ENCODE measurements at places on chromosomes 7 and 10.

DNA sequence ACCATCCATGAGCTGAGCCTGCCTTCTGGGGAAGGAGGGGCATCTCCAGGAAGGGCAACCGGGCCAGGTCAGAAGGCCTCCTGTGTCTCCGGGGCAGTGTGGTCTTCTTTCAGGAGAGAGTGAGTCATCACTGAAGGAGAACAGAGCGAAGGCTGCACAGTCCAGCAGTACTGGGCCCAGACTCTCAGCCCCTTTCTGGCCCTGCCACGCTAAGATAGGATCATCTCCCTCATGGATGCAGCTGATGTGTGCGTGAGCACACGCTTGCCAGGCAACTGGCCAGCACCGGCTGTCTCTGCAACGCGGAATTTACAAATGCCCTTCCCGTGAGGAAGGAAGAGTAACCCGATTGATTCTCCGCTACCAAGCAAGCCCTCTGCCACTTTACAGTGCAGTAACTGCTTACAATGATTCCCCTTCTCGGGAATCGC, 328.2 kb downstream of the TNS3 start:
- peak; percentile 20 for DNase-seq

DNA sequence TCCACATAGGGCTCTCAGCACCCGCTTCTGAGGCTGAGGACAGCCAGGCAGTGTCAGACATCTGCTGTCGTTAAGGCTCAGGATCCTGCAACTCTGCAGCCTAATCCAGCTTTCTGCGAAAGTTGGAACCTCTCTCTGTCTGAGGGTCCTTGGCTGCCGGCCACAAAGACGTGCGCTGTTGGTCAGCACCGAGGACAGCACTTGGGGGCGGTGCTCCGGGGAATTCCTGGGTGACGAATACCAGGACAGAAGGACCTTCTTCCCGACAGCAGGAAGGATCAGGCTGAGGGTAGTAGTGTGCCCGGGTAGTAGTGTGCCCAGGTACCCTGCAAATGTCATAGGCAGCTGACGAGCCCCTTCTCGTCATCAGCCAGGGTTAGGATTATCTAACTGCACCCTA, 16.0 kb upstream of the RASGEF1A start:
- DNase-seq: peak; percentile 47

DNA sequence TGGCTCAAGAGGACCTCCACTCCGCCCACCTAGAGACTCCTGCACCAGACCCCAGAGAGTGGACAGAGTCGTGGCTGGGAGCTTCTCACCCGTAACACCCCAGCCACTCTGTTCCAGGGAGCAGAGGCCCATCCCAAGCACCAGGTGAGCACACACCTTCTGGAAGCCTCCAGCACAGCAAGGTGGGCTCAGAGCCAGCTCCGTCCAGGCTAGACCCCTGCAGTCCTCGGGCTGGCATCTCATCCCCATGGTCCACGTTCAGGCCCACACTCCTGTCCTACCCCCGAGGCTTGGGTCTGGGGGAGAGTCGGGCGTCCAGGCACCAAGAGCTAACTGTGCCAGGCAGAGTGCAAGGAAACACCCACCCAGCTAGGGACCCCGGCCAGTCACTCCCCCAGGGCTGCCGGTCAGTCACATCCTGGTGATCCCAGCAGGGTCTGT, 13.2 kb downstream of the PDGFA start:
- no peak for DNase-seq

DNA sequence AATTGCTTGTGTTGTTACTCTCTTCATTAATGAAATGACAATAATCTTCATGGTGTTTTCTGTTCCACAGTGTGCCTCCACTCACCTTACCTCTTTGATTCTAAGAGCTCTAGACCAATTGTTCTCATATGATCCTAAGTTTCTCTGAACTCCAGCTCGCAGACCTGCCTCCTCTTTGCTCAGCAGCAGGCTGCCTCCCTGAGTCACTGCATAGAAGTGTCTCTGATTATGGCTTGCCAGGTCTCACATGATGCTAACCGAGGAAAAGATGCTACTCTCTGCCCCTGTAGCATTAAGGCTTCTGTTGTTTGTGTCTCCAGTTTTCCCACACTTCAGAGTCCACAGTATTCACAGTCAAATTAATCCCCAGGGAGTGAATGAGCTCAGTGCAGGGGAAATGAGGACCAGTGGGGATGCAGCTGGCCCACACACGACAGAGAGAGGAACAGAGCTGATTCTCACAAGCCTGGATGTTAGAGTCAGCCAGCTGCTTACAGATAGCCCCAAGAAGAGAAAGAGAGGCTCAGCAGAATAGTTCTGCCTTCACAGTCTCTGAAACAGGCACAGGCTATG, 145.9 kb upstream of the EGR2 start:
- DNase-seq: no peak

GRCh38 chr10:127280446-127280845, 84.1 kb upstream of the INSYN2A start:
- DNase-seq: no peak

DNA sequence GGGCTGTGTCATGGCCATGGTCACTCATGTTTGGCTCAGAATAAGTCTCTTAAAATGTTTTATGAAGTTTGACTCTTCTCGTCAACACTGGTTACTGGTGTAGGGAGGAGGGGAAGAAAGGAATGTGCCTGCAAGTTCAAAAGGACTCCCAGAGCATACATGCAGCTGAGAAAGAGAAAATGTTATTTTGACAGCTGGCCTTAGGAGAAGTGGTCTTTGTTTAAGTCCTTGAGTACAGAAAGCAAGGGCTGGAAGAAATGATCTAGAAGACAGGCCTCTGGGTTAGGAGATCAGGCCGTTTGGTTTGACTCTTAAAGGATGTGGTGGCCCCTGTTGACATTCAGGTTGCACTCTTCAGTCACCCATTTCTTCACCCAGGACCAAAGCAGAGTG, 245.5 kb downstream of the REEP3 start:
- no peak for DNase-seq

DNA sequence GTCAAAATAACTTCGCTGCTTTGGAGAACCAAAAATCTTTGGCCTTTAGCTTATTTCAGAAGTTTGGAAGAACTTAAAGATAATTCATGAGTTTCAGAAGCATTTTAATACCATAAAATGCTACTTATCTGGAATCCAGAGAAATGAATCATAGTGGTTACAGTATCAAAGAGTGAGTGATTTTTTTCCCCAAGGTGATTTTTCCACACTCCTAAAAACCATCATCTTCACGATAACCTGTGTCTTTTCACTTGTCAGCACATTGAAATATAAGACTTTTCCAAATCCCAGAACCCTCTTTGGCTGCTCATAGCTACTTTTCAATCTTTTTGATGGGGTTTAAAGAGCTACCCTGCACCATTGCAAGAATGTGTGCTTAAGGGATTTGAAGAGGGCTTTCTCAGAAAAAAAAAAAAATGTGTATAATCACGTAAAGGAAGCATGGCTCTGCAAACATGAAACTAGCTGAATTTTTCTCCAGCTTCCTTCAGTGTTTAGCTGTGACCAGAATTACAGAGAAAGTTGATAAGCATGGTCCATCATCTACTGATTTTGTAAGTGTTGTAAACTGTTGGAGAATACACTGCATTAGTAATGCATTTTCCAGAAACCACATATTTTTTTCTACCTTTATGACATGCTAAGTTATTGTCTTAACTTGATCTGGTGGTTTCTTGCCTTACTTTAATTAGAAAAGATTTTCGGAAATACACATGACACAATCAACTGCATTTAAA, 134.9 kb downstream of the BICC1 start:
- DNase-seq: peak; percentile 61

GRCh38 chr7:150879345-150879744, 27.0 kb downstream of the AOC1 start:
- DNase-seq: no peak

DNA sequence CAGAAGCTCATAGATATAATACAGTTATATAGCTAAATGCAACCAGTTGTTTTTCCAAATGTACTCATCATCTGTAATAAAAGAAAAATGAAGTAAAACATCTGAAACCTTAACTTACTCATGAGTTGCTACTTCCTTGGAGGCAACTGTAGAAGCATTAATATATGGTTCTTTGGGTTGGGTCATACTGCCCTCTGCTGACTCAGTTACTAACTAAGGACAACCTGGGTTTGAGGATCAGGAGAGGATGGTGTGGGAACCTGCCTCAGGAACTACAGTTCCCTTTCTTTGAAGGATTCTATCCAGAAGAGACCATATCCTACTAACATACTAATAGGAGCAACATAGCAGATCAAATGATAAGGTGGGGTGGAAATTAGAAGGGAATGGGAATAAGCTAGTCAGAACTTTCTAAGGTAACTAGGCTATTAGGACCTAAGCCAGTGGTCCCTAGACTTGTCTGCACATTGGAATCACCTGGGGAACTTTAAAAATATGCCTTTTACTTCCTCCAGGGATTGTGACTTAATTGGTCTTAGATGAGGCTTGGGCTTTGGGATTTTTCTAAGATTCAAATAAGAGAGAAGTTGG, 20.7 kb downstream of the COX15 start:
- DNase-seq: peak; percentile 71

DNA sequence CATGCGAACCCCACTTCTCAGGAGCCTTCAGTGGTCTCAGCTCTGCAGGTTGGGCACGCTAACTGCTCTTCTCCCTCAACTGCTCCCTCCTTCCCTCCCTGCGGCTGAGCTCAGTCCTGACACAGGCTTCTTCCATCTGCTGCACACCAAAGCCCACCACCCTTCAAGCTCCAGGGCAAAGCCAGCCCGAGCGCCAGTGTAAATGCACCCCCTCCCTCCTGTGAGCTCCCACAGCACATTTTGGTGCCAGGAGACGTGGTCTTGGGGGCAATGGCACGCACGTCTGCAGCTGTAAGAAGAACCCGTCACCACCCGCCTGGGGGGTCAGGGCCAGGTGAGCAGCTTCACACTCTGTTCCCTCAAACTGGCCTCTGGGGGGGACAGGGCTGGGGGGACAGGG, 15.9 kb downstream of the VIPR2 start:
- DNase-seq: no peak

DNA sequence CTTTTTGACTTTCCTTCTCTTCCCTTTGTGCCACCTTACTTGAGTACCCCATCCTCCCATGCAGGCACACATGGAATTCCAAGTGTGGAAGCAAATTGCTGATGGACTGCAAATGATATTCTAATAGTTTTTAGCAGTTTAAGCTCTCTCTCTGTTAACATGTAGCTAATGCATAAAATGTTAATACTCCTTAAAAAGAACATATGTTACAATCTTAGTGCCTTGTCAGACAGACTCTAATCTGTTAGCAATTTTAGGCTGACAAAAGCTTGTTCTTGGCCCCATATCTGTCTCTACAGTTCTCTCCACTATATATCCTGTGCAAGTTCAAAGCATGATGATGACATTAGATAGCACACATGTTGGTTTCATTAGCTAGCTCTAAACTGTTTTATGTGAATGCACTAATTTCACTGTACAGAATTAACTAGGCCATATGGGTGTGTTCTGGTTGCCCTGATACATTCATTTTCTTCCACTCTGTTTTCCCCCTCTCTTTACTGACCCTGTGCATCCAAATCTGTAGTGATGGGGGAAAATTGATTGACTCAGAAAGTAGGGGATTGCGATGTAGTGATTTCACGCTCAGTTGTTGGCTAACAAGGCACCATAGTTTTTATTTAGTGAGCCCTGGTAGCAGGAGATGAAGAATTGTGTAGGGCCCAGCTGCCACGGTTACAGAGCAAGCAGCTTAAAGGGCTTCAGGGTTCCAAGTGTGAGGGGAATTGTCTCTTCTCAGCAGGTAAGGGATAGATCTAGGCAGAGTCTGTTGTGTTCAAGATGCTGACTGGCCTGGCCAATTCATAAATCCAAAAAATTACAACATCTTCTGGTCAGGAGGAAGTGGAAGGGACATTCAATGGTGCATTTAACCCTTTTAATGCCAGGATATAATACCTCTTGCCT, 114.6 kb upstream of the FZD1 start:
- no peak for DNase-seq

DNA sequence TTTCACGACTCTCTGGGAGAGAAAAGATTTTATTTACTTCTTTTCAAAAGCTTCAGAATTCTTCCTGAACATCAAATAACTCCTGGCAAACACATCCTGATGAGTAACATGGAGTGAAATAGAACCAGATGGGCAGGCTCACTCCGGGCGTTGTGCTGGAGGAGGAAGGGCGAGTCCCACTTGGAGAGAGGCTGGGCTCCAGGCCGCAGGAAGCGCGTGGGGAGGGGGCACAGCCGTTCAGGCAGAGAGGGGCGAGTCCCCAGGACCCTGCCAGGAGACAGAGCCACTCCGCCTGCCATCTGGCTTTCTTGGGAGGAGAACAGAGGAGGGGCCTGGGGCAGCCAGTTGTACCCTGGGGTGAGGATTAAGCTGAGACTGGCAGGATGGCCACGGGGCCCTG, 265.9 kb upstream of the ZMIZ1 start:
- peak; percentile 68 for DNase-seq

DNA sequence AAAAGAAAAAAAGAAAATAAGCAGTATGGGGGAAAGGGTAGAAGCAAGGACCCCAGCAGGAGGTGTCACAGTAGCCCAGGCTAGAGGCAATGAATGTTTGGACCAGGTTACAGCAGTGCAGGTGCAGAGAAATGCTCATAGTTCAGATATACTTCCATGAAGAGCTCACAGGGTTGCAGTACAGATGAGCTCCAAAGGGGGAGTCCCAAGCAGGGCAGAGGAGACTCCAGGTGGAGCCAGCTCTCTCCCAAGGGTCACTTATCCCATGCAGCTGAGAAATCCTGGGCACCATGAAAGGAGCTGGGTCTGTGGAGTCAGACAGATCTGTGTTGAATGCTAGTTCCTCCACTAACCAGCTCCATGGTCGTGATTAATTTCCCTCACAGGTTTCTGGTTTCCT, 174.9 kb downstream of the C7orf25 start:
- DNase-seq: peak; percentile 22

GRCh38 chr7:70416986-70417655, 714.8 kb upstream of the GALNT17 start:
- no peak for DNase-seq

- no peak for DNase-seq
These were observed 40.5 kb upstream of the IL15RA start for GRCh38 chr10:6017781-6018354.

GRCh38 chr10:49534670-49535381, 4.1 kb downstream of the ERCC6 start:
- DNase-seq: peak; percentile 39

DNA sequence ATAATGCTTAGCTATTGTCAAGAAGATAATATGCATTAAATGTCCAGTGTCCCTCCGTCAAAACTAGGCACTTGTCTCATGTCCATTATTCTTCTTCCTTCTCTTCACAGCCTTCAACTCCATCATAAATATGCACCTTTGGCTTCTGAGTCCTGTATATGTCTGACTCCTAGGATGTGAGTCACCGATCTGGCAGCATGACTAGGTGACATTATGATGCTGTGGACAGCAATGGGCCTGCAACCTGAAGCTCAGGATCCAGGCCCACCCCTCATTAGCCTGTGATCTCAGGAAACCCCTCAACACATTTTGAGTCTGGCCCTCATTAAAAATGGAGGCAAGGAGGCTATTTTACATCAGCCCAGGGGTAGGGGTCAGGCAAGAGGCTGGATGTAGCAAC, 362.5 kb upstream of the ZMIZ1 start:
- peak; percentile 45 for DNase-seq

- DNase-seq: no peak
These were observed 471.2 kb downstream of the PLXNA4 start for GRCh38 chr7:132105096-132105495.

GRCh38 chr7:151423936-151424335, 14.1 kb upstream of the WDR86 start:
- no peak for DNase-seq
